ENCODE measurements at places on chromosomes 6 and 20.
A peak's percentile ranks its signal among the peaks of the same experiment; 100 is the strongest.

- DNase-seq = no peak
Measured at GRCh38 chr20:5220321-5221060, 93.7 kb downstream of the CDS2 start.

GRCh38 chr6:3266170-3266569, 7.4 kb downstream of the PSMG4 start:
- DNase-seq = no peak

DNA sequence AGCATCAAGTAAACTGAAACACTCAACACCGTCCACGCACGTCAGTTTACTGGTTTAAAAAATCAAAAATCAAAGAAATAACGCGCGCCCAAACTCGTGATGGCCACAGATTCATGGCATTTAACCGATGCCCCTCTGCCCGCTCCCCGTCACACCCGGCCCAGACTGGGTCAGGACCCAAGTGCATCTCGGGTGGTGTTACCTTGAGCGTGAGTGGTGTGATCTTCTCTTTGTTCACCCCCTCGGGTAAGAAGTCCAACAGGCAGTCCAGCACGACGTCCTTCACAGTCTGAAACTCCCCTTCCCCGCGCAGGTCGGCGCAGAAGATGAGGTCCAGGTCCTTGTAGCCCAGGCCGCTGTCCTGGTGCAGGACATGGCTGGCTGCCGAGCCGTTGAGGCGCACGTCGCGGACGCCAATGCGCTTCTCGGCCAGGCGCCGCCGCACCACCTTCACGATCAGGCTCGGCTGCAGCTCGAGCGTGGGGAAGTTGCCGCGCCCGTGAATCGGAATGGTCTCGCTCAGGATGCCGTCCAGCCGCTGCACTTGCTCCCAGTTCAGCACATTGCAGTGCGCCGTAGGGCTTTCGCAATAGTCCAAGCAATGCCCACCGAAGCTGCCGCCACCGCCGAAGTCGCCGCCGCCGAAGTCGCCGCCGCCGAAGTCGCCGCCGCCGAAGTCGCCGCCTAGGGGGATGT, 945 bp downstream of the TENT5A start:
- peak; percentile 11 for DNase-seq

DNA sequence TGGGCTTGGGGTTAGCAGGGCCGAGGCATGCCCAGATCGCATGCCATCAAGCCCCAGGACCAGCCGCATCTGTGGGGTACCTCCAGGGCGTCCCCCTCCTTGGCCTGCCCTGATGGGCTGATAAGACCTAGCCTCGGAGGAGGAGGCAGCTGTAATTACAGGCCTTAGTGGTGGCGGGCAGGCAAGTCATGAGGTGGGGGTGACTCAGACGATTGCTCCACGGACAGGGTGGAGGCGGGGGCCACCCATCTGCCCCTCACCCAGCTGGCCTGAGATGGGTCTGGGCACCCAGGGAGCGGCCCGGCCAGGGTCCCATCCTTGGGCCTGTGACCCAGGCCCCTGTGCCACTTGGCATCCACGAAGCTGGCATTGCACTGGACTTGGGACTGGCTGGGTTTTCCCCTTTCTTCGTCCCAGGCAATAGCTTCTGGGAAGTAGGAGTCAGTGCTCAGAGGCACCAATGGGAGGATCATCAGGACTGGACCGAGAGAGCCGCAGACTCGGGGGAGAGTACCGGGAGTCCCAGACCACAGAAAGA, 57.5 kb downstream of the CEBPB start:
- no peak for DNase-seq

GRCh38 chr6:117548797-117549301, 53.5 kb downstream of the GOPC start:
- DNase-seq = no peak

DNA sequence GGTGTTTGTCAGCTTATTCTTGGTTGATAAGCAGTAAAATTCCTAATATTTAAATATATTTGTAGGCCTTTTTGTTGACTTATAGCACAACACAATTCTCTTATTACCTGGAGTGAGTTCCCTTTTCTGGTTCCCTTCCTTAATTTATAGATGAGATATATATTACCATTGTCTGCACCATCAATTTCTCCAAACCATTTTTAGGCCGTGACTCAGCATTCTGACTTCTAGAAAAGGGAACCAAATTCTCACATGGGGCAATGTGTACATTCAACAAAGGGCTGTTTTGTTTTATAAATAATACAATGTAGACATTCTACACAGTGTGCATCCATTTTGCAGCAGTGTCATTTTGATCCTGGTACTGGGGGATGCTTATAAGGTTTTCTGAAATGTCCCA, 52.8 kb downstream of the NCOA7 start:
- DNase-seq = no peak
